ENCODE measurements at places on chromosomes 16 and 17.

DNA sequence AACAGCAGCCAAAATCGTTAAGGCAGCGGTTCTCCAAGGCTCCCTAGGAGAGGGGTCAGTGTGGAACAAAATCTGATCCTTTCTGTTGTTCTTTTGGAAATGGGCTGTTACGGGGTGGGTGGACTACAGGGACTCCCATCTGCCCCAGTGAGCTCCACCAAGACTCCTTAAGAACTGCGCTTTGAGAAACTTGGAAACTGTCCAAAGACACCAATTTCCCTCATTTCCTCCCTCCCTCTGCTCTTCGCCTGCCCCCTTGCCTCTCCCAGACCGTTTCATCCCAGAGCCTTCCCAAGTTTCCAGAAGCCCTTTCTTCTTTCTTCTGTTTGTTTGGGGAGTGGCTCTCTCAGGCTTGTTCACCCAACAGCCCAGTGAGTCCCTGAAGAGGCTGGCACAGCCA lies 205.4 kb downstream of the COPRS start:
- no peak for DNase-seq

GRCh38 chr17:61689610-61690180 lies 98.7 kb upstream of the NACA2 start:
- DNase-seq, result no peak

GRCh38 chr17:17112628-17113200 lies 70.5 kb downstream of the MPRIP start:
- no peak for DNase-seq

DNA sequence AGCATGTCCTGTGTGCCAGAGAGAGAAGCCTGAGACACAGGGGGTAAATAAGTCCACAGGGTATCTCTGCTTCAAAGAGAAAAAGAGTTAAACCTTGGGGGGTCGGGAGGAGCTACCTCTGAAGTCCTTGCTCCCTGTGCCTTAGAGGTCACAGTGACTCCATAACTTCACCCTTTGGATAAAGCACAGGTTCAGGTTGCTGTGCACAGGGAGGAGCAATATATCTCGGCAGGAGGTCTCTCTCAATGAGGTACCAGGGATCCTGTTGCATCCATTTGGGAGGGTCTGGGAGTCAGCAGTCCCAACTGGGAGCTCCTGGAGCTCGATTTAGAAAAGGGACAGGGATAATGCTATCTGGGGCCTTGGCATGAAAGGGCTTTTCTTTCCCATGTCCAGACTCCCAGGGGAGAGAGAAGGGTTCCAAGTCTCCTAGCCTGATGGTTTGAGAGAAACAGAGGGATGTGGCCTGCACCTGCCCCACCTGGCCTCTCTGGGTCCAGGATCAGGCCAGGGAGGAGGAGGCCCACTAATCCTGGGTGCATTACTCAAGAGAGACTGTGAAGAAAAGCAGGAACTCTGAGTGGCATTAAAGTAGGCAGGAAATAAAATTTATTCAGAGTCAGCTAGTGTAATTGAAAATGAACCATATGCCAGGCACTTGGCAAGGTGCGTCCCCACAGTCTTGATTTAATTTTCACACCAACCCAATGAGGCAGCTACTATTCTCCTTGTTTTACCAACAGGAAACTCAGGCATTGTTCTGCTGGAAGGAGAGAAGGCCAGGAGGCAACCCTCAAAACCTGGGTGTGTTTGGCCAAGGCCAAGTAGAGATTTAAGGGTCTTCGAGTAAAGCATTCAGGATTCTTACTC lies 40.7 kb downstream of the CUEDC1 start:
- no peak for DNase-seq

DNA sequence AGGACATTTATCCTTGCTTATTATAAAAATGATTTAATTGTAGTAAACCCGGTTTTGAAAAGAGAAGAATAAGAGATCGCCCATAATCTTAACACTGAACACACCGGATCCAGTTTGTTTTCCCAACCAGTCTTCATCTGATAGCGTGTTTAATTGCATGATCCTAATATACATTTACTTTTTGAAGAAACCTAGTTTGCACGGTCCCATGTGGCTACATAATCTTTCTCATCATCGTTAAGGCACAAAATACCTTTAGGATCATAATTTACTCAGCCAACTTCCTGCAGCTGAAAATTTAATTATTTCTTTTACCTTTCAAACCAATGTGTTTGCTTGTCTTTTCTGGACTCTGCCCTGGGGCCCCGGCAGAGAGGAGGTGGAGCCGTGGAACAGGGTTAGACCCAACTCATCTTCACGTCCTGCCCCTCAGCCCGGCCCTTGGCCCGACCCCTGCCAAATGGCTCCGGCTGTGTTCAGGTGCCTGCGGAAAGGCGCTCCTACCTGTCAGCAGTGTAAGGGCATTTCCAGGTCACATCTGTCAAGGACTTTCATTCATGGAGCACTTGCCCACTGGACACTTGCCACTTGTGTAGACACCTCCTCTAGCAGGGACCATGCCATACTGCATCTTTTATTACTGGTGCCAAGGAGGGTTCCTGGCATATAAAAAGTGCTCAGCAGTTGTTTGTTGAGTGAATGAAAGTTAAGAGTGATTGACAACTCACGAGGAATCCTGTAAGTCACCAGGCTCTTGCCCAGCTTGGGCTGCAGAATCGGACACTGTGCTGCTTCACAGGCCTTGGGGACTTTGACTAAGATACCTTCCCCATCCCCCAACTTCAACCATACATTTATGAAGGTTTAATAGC lies 28.6 kb downstream of the SMARCE1 start:
- DNase-seq, result no peak

- DNase-seq, result no peak
These were observed 24.4 kb downstream of the TRIM16 start for GRCh38 chr17:15659663-15660062.

DNA sequence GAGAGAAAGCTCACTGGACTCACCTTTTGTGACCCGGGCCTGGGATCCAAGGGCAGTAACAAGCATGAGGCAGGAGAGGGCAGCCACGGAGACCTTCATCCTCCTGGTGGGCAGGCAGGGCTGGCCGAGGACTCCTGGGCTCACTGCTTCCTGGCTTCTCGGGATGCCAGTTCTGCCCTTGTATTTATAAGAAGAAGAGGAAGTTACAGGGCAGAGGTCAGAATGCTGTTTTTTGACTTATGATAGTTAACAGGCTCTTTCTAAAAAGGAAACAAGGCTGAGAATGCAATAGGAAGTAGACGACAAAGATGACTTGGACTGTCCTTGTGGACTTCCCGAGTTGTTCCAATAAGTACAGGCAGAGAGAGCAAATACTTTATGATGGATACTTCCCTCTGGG lies at the start of gene CCL23:
Gene CCL23, minus strand, starts transcription at position 174 of the 400 bp plus-strand sequence. Its CDS starts 75 bp downstream, at position 99.
- DNase-seq, result no peak
